NCI-H1930 (cell line): ENCODE measurements at places on chromosomes 3 and 15.

DNA sequence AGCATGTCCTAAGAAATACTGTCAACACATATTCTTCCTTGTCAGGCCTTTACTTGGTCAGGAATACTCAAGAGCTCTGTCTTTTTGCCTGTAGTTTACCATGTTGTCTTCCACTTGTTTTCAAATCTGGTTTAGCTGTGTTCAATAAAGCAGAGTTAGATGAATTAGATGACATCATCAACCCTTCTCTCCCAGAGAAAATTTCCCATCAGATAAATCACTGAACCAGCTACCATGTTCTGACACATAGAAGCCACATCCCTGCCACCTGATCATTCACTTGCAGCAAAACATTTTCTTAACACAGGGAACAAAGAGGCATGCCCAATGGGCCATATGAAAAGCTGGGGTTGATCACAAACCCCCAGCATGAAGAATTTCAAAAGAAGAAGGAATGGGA is 42.1 kb downstream of the TERC start:
- DNase-seq, result no peak

GRCh38 chr3:55570271-55570711 is 83.2 kb upstream of the WNT5A start:
- DNase-seq, result no peak

DNA sequence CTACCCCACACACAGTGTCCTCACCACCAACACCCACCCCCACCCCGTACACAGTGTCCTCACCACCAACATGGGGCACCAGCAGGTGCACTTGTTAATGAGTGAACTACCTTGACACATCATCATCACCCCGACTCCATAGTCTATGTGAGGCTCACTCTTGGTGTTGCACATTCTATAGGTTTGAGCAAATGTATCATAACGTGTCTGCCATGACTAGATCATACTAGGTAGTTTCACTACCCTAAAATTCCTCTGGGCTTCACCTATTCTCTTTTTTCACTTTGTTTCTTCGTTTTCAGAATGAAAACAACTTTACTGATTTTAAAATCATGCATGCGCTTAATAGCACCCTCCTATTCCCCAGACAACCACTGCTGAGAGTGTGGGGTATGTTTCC is 102.6 kb upstream of the SLC6A6 start:
- DNase-seq, result no peak

- no peak for DNase-seq
These were observed 48.8 kb downstream of the CHRD start for GRCh38 chr3:184428561-184429175.

DNA sequence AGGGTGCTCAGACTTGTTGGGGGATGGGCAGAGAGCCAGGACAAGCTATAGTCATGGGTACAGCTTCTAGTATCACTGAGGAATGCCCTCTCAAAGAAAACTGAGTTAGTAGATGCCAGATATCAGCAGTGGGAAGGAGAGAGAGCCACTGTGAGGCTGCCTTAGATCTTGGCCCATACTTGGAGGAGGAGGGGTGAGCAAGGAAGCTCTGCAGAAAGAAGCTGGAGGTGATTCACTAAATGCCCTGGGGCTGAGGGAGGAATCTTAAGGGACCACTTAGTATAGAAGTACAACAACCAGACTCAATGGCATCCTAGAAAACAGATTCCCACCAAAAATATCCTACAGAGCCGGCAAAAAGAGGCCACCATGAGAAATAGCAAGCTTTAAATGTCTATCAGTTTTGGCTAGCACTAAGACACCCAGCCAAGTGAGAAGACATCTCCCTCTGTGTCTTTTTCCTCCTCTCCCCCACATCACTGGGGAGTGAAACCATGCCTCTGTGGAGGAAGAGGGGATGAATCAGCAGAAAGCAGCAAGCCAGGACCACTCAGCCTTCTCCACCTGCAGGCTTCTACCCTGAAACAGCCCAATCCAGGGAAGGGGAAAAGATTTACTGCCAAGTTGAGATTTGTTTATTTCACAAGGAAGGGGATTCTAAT is 282.5 kb upstream of the STT3B start:
- no peak for DNase-seq

- DNase-seq, result no peak
These were observed 63.1 kb downstream of the CDC25A start for GRCh38 chr3:48125013-48125705.

GRCh38 chr3:141386611-141387111 is 18.4 kb downstream of the ZBTB38 start:
- DNase-seq, result peak; percentile 28

DNA sequence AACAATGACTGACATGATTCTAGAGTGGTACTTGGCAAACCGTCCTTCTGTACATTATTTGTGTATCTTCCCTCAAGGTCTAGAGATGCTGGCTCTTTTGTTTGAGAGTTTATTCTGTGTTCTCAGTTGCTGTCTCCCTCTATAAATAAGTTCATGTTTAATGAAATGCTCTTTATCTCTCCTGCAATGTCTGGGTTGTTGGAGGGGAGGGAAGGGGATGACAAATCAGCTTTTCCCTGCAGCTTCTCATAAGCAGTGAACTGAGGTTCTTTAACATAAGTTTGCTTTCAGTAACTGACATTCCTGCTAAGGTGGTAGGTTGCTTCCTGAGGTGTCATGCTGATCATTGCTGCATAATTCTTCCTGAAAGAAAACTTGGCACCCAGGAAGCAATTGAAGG is 21.8 kb downstream of the ITPR1 start:
- DNase-seq, result no peak

DNA sequence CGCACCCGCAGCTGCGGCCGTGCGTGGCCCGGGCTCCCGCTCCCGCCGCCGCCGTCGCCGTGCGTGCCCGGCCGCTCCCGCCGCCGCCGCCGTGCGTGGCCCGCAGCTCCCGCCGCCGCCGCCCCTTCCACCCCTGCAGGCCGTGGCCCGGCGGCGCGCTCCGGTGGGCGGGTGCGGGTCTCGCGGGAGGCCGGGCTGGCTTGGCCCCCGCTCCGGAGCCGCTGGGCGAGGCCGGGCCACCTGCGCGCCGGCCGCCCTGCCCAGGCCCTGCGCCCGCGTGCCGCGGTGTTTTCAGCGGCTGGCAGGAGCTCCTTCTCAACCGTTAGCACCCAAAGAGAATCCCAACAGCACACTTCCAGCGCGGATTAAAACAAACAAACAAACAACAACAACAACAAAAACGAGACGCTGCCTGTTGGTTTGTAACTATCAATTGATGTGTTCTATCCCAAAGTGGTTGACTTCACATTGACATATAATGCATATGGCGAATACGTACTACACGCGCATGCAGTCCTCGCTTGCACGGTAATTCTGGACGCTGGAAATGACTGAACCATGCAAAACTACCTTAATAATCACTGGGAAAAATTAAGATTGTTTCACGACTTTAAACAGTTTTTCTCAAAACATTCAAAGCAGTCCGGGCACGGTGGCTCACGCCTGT is 113.7 kb upstream of the GOLGA8J start:
- no peak for DNase-seq

- DNase-seq, result peak; percentile 14
These were observed 5.4 kb upstream of the ALDH1A2 start for GRCh38 chr15:58070801-58071418.

DNA sequence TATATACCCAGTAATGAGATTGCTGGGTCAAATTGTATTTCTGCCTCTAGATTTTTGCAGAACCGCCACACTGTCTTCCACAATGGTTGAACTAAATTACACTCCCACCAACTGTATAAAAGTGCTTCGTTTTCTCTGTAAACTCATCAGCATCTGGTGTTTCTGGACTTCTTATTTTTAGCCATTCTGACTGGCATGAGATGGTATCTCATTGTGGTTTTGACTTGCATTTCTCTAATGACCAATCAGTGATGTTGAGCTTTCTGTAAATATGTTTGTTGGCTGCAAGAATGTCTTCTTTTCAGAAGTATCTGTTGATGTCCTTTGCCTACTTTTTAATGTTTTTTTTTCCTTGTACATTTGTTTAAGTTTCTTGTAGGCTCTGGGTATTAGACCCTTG is 182.9 kb upstream of the TRIM42 start:
- DNase-seq, result no peak

DNA sequence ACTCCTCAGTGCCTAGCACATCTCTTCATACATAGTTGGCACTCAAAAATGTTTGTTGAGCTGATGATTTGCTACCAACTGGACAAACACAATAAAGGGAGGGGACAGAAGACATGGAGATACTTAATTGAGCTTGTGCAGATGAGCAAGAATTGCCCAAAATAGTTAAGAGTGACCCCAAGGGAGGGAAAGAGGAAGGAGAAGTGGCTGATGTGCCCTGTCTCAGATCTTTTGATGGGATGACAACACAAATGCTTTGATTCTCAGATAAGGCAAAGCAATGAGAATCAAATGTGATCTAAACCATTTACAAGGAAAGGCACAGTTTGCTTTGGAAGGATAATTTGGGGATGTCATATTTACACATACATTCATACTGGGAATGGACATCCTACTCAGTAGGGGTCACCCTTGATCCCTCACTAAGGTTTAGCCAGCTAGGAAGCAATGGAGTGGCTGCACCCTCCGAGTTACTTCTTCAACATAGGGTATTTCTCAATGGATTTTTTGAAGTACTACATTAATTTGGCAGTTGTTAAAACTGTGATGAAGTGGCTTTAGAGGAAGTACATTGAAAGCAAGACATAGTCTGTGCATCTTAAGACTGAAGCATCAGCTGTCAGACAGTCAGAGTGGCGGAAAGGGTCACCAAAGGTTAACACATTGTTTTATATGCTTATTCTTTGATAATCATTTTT is 21.9 kb upstream of the SSR3 start:
- no peak for DNase-seq

GRCh38 chr3:150823277-150823676 is 60.3 kb upstream of the SIAH2 start:
- no peak for DNase-seq

DNA sequence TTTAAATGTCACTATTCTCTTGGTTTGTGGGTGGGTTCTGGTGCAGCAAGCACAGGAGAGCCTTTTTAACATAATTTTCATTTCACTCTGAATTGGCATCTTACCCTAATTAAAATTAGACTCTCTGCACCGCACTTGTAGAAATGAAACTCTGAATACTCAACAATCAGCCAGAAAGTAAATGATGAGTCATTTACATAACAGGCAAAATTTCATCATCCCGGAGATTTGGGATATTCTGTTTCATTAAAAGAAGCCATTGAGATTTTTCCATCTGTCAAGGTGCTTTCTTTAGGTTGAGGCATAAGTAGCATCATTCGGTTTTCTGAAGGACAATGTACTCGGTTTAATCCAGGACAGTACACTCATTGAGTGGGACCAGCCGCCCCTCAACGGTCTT is 111.0 kb downstream of the RFTN1 start:
- no peak for DNase-seq

DNA sequence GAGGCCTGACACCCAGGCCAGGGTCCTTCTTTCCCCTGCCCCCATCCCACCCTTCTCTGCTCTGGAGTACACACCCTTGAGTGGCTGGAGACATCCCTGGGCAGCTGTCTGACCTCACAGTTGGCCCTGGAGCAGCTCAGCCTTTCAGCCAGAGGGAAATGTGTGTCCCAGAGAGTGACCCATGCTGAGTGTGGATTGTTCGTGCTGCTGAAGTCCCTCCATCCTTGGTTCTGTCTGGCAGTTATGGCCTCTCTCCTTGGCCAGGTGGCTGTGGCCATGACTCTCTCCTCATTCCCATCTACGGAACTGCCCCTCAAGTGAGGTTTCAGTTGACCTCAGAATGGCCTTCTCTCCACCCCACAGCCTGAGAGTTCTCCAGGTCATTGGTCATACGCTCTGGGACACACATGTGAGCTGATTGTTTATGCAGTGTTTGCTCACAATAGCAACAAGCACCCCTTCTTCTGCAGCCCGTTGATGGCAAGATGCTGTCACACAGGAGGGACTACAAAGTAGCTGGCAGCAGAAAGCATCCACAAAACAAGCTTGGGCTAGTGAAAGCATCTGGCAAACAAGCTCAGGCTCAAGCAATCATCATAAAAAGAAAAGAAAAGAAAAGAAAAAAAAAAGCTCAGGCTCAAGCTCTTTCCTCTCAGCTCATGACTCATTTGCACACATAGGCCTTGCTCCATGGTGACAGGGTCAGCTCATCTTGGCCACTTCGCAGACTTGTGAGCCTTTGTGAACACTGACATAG is 55.3 kb upstream of the ITGA11 start:
- DNase-seq, result no peak

DNA sequence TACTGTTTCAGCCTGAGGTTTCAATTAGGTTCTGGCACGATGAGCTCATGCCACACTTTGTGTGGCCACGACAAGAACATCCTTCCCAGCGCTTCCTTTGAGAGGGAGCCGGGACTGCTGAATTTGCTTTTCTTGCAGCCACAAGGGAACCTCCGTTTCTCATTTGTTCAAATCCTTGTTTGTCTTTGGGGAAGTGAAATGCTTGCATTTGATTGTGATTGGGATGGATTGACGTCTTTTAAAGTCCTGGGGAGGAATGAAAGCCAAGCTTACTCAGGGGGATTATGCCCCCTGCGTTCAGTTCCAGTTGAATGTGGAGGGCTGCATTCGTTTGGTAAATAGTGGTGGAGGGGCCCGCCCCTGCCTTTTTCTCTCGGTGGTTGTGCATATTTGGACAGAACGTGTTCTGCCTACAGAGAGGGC is 277.6 kb downstream of the THSD4 start:
- DNase-seq, result no peak

DNA sequence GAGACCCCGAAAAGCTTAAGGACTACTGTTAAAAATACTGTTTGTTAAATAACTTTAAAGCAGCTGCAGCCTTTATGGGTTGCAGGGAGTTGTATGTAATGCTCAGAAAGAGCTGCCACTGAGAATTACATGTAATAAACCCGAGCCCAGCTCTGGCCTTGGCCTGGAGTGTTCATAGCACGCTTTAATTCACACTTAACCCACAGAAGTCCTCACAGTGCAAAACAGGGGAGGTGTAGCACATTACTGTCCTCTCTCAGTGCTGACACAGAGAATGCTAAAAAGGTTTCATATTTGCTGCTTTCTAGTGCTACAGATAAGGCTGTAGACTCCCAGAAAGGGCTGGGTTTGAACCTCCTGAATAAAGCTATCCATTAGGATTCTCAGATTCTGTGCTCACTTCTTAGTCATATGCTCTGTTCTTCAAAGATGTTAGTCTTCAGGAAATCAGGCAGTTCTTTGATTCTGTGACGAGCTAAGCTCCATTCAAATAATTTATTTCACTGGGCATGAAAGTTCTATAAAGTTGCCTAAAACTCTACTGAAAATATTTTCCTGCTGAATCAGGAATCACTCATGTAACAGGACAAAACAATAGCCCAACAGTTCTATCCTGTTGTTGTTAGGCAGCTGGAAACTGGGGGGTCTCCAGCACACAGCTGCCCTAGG is 108.0 kb downstream of the SENP2 start:
- no peak for DNase-seq

GRCh38 chr3:113273604-113274378 is 62.4 kb downstream of the BOC start:
- DNase-seq, result no peak

DNA sequence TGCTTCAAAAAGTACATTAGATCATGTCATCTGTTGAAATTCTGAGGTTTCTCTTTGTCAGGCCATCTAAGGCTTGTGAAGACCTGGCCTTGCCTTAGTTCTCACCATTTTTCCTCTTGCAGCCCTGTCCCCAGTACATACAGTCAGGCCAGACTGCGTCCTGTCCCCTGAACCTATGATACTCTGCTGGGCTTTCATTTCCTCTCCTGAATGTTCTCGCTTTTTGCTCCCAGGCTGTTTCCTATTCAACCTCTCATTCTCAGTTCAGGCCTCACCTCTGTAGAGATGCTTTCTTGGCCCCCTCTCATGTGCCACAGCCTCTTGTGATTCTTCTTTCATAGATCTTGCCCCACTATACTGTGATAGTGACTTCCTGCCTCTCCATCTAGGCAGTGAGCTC is 648.8 kb upstream of the KCNMB2 start:
- DNase-seq, result no peak
